HT1080 (cell line): ENCODE measurements at places on chromosomes 12 and 14. TPM values are rescaled to one million over a fixed set of nuclear protein-coding genes. Genes with fewer than 3 reads are reported as not detected.

KRT77 gene
- not detected in 2 replicates for total RNA-seq

DNA sequence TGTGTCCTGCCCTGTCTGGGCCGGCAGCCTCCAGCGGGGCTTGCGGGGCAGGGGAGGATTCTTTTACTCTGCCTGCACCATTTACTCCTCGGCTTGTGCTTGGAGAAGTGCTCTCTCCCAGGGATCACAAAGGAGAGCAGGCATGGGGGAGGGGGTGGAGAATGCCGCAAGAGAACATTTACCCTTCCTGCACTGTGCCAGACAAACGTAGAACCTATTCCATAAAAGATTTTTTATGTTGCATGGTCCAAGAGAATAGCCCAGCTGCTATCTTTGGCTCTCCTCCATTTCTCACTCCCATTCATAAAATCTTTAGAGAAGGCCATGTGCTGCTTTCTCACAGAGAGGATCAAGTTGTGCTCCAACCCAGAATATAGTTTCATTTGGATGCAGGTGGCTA, 159.4 kb downstream of the SPTSSA start:
- DNase-seq, result no peak

C12orf50 gene
- not detected in 2 replicates for total RNA-seq

DNA sequence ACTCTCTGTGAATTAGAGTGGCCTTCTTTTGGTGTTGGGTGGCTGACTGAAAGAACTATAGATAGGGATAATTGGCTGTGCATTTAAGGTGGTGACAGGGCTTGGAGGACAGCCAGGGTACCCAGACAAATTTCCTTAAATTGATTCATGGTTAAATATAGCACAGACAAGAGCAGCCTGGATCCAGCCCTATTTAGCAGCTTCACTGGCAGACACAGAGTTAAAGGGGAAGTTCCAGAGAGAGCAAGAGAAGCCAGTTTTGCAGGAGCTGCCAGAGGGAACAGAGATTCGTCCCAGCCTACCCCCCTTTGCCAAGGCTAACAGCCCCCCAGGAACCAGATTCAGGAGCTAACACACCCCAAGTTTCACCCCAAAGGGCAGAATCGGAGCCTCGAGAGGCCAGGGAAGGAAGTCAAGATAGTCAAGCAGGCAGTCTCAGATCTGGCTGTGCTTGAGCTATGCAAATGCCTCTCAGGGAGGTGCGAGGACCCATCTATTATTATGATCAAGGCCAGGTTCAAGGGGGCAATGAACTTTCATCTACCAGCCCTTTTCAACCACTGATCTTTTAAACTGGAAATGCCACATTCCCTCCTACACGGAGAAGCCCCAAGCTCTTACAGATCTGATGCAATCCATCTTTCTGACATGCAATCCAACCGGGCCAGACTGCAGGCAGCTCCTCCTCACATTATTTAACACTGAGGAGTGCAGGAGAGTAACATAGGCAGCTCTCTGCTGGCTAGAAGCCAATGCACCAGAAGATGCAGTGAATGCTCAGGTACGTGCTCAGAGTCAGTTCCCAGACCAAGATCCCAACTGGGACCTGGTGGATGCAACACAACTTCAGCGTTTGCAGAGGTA, 58.2 kb downstream of the DHRS2 start:
- no peak for DNase-seq

DNA sequence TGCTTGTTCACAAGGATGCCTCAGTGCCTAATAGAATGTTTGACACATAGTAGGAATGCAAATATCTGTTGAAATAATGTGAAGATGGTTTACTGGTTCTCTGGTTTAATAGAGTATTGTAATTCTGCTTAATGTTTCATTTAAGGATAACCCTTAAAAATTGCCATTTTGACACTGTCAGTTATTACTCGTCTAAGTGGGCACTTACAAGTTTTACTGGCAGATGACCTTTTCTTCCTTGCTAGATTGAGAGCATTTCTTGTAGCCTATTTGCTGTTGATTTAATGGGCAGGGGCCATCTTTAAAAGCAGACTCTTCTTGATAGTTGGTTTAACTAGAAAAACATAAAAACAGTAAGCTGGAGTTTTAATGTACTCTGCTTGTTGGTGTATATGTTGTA, 1.9 kb downstream of the TMEM263 start:
- no peak for DNase-seq

KRT8 gene
- 199 and 204 TPM in 2 replicates for total RNA-seq

KRT6C gene
- total RNA-seq, result not detected in 2 replicates

DNA sequence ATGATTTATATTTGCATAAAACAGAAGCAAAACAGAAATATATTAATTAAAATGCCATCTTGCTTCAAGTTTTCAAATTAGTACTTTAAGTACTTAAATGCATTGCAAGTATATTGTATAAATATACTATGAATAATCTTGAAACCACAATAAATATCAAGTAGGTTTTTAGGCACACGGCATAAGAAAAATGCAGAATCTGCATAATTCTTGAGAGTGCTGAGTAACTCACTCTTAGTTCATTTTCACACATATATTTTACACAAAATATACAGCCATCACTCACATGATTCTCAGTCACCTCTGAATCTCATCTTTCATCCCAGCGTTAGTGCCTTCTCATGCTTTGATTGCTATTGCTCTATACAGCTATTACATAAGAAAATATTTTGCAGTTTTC, 51.9 kb downstream of the SLC6A15 start:
- DNase-seq, result no peak

GRCh38 chr14:99543370-99543769, 60.6 kb downstream of the CCDC85C start:
- DNase-seq, result no peak

DNA sequence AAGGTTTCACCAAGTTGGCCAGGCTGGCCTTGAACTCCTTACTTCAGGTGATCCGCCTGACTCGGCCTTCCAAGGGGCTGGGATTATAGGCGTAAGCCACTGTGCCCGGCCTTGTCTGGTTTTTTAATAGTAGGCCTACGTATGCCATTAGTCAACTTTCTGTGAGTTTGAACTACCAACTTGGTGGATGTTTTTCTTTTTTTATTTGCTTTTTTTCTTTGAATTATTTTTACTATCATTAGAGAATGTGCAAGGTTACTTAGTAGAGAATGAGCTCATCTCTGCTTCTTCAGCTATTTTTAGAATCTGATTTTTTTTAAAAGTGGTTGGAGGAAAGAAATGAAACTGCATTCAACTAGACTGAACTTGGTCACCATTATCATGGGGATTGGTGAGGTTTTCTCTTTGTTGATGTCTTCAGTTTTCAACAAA, 51.4 kb downstream of the HMGA2 start:
- peak; percentile 42 for DNase-seq

DNA sequence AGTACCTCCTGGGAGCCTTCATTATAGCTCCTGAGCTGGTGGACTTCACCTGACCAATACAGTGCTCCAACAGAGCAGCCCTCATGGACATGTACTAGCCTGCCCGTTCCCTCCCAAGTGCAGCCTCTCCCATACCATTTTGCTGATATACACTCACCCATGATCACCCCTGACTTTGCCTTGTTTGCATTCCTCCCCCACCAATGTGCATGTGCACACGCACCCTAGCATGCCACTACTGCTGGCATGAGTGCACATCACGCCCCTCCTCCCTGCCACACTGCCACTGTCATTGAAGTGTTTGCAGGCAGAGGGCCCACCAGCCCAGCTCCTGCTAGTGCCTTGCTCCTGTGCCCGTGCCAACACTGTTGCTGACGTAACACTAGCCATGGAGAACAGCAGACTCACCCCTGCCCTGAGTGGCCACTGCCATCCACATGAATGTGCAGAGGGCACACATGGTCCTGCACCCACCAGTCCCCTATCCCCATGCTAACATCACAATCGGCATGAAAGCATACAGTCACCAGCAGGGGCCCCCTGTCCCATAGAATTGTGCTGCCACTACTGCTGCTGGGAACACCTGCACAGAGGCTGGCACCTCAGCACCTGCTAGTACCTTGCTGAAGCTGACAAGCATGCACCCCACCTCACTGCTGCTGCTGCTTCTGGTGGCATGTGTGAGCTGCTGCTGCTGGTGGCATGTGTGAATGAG, 110.3 kb downstream of the SINHCAF start:
- no peak for DNase-seq

KLRF2 gene
- not detected in 2 replicates for total RNA-seq

DNA sequence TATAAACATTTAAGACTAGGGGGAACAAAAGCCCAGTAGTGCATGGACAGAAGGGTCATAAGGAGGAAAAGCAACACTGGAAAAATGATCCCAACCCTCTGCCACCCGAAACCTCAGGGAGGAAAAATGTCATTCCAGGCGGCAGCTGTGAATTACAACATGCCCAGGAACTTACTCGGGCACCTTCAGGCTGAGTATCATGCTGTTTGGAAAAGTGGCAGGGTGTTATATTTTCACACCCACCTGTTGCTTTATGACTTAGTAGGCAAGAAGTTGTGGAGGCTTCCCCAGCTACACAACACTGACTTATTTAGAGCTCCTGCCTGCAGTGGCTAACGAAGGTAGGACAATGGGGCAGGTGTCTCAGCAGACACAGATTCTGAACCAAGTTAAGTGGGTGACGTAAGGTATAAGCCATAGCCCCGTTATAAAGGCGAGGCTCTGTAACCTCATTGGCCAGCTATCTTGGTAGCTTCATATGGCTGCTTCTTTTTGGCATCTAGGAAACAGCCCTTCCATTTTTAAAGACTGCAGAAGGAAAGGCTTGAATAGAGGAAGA, 96.1 kb upstream of the IFNG-AS1 start:
- DNase-seq, result no peak

- no peak for DNase-seq
Measured at GRCh38 chr14:96069421-96069820, 30.3 kb downstream of the C14orf132 start.

YBX3 gene
- total RNA-seq, result 135 and 190 TPM in 2 replicates

- no peak for DNase-seq
Measured at GRCh38 chr14:96176275-96176674, 28.4 kb upstream of the BDKRB2 start.

DNA sequence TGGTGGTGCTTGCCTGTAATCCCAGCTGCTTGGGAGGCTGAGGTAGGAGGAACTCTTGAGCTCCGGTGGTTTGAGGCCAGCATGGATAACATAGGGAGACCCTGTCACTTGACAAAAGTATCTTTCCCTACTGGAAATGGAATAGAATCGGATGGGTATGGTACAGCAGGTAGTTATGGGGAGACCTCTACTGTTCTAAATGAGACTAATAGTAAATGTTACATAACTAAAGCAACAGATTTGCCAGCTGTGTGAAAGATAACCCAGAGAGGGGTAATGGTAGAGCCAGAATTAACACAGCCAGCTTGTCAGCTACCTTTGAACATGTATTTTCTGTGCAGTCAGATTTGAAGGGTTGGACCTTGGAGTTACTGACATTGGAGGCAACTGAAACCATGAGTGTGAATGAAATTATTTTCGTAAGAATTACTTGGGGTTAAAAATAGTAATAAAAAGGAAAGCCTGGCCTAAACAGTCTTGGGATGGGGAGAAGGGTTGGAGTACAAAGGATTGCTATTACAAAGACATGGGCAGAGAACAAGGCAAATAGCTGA, 21.7 kb upstream of the NUP107 start:
- no peak for DNase-seq

CEP170B gene
- total RNA-seq, result 17.9 and 21.3 TPM in 2 replicates

GRCh38 chr12:6883252-6883651, 10.1 kb upstream of the SPSB2 start:
- DNase-seq, result no peak

DNA sequence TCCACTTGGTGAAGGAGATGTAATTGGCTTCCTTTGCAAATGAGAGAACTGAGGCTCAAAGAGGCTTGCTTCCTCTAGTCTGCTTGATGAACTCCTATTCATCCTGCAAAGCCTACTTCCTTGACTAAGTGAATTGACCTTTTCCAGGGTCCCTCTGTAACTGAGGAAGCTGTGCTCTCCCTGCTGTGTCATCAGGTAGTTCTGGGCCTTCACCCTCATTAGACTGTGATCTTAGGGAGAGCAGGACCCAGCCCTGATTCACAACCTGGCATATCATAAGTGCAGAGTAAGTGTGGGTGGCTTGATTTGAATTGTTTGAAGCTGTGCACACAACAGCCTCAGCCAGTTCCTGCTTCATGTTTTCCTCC, 16.3 kb downstream of the ASB2 start:
- DNase-seq, result no peak

LHX5 gene
- not detected in 2 replicates for total RNA-seq

- DNase-seq, result peak; percentile 49
Measured at GRCh38 chr12:44015333-44015941, 179.6 kb downstream of the TMEM117 start.

GRCh38 chr14:94356379-94357056, 31.9 kb downstream of the SERPINA1 start:
- no peak for DNase-seq

TMEM117 gene
- total RNA-seq, result 5.3 and 12.7 TPM in 2 replicates

DNA sequence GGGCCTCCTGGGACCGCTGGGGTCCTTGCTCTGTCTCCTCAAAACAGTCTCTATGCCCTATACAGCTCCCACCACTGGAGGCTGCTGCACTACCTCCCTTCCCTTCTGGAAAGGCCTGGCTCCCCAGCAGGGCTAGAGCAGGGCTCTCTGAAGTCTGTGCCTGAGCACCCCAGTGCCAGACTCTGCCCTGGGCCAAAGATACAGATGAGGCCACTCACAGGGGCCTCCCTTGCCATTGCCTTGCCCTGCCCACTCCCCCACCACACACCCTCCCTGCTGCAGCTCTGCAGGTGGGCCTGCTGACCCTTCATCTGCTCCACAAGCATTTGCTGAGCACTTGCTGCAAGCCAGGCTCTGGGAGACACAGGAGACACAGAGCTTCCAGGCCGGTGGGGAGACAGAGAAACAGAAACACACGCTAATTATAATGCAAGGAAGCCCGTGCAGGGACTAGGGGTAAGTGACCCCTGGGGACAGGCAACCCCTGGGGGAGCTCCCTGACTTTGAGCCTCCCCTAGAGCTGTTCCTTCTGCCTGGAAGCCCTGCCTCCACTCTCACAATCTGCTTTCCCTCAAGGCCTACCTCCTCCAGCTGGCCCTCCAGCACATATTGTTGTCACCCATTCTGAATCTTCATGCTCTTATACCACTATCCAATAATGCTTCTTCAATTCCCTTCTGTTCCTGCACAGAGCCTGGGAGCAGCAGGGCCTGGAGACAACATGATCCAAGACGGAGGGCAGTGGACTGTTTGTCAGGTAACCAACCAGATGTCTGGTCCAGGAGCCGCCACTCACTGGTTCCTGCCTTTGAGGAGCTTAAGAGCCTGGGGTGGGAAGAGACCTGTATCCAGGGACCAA, 32.6 kb upstream of the PNMA1 start:
- no peak for DNase-seq

PTGER2 gene
- not detected in 2 replicates for total RNA-seq

GRCh38 chr14:74582910-74583581, 29.0 kb downstream of the LTBP2 start:
- no peak for DNase-seq

SELPLG gene
- 1.1 TPM in 1 of 2 replicates, not detected in the other for total RNA-seq

FAM222A gene
- total RNA-seq, result 1.9 TPM in 2 replicates

- peak; percentile 20 for DNase-seq
Measured at GRCh38 chr12:122788387-122788786, 14.0 kb downstream of the CCDC62 start.

GRCh38 chr12:109773384-109774011, 59.7 kb downstream of the TRPV4 start:
- DNase-seq, result no peak

GRCh38 chr12:67515679-67516340, 132.7 kb upstream of the DYRK2 start:
- peak; percentile 11 for DNase-seq
